ENCODE measurements at places on chromosomes 11 and 22.
A peak's percentile ranks its signal among the peaks of the same experiment; 100 is the strongest.

- DNase-seq: no peak
These were observed 122.1 kb downstream of the TRIM44 start for GRCh38 chr11:35784699-35785098.

DNA sequence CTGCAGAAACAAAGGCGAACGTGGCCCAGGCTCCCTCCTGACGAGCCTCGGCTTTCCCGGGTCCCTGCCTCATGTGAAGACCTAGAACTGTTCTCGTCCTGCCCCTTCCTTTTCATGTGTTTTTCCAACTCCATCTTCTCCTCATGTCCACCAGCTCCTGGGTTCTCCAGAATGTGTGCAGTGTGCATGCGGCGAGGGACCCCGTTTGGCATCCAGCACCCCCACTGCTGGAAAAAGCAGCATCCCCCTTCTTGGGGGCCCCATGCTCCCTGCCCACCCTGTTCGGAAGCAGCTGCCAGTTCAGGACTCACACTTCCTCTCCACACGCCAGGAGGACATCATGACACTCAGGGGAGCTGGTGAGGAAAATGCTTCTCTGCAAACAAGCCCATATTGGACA is 313.5 kb downstream of the BRD1 start:
- DNase-seq: no peak

DNA sequence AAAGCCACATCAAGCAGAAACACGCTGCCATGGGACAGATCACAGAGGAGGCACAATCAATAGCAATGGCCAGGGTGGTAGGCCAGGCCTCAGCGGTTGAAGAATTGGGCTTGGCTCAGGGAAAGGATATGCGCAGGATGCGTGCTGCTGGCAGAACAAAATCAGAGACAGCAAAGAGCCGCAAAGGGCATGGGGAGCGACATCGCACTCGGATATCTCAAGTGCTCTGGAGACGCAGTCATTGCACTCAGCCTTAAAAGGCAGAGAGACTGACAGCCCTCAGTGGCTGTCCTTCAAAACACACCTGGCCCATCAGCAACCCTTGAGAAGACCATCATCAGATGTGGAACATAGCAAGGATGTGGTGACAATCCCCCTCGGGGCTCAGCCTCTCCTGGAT is 50.5 kb downstream of the CSNK2A3 start:
- no peak for DNase-seq

DNA sequence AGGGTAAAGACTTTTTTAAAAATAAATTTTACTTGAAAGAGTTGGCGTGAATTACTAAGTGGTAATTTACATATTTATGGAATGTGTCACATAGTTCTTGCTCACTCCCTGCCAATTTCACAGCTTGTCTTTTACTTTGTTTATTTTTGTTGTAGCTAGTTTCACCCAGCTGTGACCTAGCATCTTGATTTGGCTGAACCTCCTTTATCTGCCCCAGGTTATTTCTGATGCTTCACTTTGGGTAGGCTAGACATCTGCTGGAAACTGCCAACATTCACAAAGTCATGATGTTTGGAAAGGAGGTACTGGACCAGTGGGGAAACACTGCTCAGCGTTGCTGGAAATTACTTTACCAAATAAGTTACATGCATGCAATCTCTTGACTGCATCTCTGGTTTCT is 1676.0 kb upstream of the RAG2 start:
- no peak for DNase-seq

DNA sequence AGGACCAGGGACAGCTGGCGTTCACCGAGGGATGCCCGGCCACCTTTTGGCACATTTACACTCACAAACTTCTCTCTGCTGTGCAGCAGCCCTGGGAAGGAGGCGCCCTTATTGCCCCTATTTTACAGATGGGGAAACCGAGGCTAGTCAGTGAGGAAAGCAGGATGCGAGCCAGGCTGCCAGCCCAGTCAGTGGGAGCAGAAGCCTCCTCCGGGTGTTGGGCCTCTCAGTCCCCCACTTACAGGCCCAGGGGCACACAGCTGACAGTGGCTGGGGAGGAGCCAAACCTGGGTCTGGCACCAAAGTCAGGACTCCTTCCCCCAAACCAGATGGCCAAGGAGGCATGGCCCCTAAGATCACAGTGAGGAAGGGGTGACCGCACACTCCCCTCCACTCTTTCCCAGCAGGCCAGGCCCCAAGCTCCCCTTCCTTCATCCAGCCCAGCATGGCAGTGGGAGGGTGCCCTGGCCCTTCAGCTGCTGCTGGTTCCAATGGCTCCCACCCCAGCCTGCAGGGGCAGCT is 121.4 kb upstream of the ANO1 start:
- no peak for DNase-seq

DNA sequence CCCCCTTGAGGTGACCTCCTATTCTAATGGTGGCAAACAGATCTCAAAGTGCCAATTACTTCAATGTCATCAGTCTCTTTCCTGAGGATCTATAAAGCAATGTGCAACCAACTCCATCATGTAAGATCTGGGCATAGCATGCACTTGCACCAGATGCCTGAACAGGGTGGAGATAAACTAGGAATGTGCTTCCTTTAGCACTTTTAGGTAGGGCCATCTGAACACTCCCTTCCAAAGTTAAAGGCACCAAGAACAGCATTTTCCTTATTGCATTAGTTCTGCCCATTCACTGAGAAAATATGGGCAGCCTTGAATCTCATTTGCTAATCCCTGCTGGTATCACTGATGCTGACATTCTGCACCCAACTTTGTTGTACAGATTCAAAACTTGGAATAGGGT is 112.0 kb downstream of the SGSM3 start:
- DNase-seq: no peak

DNA sequence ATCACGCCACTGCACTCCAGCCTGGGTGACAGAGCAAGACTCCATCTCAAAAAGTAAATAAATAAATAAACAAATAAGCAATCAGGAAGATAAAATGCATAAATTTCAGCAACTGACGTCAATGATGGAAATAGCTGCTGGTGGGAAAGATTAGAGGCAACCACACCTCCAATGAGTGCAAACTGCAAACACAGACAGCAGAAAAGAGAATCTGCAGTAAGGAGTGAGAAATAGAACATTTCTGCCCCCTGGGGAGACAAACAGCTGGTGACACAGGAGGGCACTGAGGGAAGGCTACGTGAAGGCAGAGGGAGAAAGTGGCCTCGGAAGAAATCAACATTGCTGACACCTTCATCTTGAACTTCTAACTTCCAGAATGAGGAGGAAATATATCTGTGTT is 6.5 kb downstream of the PI4KA start:
- DNase-seq: no peak

DNA sequence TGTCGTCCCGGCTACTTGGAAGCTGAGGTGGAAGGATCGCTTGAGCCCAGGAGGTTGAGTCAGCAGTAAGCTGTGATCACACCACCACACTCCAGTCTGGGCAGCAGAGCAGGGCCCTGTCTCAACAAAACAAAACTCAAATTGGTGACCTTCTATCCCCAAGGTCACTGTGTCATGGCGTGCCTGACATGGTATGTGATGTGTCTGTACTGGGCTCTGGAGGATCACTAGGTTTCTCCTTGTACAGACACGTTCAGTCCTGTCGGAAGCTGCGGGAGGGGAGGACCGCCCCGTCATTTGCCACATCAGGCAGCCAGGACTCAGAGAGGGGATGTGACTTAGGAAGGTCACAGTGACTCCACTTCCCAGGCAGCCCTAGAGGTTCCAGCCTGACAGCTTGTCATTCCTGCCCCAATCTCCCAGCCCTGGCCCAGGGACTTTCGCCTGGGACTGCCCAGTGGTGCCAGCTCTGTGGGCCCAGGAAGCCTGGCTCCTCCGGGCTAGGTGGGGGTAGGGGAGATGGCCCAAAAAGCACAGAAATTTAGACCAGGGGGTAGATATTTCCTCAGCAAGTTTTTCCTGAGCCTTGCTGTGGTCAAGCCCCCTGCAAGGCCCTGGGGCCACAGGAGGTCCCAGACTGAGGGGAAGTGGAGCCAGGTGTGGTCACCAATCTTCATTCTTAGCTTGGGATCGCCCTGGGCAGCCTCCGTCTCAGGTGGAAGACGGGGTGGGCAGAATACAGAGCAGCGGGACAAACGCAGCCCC is 53.2 kb downstream of the TRIOBP start:
- DNase-seq: no peak

DNA sequence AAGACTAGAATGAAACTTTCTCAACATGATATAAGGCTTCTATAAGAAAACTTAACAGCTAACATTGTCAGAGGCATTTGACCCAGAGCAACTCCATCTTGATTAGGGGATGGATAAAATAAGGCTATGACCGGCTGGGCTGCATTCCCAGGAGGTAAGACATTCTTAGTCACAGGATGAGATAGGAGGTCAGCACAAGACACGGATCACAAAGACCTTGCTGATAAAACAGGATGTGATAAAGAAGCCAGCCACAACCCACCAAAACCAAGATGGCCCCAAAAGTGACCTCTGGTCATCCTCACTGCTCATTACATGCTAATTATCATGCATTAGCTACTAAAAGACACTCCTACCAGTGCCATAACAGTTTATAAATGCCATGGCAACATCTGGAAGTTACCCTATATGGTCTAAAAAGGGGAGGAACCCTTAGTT is 135.2 kb downstream of the TTC28 start:
- no peak for DNase-seq

GRCh38 chr11:114260077-114260476 is 36.1 kb upstream of the NNMT start:
- DNase-seq: no peak

DNA sequence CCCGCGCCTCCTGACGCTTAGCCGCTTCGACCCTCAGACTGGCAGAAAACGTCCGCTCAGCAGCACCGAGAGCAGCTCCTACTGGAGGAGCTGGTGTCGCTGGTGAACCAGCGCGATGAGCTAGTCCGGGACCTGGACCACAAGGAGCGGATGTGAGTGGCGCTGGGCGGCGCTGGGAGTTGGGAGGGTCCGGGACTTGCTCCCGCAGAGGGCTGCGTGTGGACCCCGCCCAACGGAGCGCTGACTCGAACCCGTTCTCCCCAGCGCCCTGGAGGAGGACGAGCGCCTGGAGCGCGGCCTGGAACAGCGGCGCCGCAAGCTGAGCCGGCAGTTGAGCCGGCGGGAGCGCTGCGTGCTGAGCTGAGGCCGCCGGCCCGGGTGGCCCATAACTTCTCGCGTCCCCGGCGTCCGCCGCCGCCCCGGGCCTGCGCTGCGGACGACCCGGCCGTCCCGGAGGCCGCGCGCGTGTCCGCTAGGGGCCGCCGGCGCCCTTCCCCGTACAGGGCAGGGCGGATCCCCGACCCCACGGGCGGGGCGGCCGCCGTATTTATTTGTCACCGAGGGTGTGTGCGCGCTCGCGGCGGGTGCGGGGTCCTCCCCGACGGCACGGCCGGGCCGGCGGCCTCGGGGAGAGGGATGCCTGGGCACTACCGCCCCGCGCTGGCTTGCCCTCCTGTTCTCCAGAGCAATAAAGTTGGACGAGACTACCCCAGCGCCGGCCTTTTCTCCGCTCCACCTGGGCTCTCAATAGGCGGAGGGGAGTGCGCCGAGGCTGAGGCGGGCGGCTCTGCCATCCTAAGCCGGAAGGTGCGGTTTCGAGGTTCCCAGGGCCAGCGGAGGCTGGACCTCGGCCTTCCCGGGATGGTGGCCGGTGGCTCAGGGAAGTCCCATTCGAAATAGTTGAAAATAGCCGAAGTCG is 3.4 kb downstream of the KCNK7 start:
- DNase-seq: peak; percentile 65

GRCh38 chr11:62652161-62653006 is 718 bp downstream of the INTS5 start:
- no peak for DNase-seq

GRCh38 chr11:18392434-18393321 is 1.7 kb upstream of the LDHA start:
- DNase-seq: no peak

DNA sequence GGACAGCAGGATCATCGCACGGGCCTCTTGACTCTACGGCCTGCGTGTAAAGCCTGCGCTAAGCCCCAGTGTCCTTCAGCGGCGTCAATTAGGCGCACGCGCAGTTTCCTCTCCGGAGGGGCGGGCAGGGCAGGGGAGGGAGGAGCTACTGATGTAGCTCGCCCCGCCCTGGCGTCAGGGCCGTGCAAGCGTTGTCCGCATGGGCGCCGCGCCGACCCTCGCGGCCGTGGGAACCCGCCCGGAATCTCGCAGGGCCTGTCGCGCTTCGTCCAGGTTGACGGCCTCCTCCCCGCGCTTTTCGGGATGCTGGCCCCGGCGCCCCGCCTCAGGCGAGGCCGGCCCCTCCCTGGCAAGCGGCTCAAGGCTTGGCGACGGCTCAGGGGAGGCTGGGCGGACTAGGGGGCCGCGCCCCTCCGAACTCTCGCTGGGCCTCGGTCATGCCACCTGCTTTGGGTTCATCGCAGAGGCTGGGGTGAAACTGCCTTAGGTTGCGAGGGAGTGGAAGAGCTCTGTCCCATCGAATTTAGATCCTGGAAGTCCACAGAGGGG is 61.1 kb downstream of the ST3GAL4 start:
- peak; percentile 85 for DNase-seq

DNA sequence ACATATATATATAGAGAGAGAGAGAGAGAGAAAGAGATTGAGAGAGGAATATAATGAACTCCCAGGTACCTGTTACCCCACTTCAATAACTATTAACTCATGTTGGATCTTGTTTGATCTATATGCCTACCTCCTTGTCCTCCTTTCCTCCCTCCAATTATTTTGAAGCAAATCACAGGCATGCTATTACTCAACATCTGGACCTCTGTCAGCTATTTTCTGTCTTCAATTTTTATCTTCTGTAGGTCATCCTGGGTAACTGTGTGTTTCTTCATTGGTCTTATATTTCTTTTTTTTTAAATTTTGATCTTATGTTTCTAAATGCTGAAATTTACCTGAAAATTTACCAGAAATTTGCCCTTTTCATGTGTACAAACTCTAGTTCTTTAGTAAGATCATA is 24.8 kb downstream of the UVRAG start:
- no peak for DNase-seq

DNA sequence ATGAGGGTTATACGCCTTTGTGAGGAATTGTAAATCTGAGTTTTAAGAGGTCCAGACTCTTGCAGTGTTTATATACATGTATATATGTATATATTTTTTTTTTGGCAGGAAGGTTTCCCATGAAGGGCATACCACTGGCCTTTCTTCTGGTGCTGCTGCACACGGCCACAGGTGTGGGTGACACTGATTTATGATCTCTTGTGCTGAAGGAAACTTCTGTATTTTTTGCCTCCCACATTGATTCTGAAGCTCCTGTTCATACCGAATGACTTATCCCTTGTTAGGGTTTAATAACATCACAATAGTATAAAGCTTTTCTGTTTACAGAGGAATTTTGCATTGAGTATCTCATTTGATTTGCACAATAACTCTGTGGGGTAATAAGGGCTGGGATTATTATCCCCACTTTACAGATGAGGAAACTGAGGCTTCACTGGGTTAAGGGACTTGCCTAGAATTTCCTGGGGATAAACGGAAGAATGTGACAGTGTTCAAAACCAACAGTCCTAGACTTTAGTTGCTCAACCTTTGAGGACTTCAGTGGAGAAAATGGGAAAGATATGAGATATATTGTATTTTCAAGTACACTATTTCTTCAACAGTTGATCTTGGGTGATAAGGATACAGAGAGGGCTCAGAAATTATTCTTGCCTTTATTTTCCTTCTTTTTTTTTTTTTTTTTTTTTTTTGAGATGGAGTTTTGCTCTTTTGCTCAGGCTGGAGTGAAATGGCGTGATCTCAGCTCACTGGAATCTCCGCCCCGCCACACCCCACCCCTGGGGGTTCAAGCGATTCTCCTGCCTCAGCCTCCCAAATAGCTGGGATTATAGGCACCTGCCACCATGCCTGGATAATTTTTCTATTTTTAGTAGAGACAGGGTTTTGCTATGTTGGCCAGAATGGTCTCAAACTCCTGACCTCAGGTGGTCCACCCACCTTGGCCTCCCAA is 70.1 kb downstream of the MICAL2 start:
- no peak for DNase-seq

Data from glutamatergic neuron (in vitro differentiated cells).